ENCODE measurements at places on chromosomes 1 and 21.

DNA sequence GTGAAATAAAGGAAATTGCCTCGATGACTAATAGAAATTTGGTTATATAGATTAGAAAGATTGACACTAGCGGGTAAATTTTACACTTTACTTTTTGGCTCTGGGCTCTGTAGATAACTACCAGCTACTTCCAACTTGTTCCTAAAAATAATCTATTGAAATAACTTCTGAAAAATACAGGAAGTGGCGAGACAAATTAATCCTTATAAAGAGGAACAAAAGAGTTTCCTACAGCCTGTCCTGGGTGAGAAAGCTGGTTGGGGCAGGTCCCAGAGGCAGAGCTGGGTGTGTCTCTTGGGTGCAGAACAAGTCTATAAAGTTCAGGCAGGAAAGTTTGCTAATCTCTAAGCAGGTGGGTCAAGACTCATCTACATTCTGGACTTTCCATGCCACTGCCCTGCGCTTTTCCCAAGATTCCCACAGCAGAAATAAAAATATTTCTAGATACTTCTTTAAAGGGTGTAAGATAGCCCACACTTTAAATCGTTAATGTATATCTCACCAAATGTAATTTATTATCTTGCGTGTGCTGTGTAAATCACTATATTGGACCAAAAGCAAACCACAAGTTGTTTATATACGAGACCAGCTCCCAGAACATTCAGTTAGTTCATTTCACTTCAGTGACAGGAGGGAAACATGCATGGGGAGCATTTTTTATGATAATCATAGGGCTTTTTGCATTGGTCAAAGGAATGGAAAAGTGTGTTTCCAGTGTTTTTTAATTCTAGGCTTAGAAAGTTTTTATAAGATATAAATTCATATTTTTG lies 70.1 kb upstream of the NRIP1 start:
- DNase-seq: no peak

DNA sequence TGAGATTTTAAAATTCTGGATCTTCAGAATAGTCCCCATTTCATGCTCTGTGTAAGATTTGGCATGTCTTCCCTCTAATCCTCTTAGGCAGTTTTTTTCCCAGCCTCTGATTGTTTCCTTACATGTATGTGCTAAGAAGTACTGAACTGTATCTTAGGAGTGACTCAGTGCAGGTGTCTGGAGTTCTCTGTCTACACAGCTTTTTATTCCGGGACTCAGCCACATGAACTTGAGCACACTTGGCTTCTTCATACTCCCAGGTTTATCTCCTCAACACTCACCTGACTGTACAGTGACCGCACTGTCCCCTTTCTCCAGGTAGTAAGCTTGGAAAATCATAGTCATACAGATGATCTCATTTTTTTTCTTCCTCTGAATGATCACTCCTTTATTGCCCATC lies 50.7 kb downstream of the SYT14 start:
- peak; percentile 39 for DNase-seq

DNA sequence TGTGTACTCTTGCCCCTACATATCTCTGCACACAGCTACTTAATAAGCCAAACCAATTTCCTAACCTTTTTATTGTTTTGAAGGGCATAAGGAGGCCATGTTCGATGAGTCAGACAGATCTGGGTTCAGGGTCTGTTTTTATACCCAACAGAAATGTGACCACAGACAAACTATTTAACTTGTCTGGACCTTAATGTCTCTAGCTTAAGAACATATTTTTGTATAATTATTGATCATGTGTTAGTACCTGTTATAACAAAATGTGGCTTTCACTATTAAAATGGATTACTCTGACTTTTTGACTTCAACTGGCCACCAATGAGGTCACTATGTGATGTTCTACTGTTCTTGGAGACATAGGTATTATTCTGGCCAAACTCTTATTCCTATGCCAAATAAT lies 507.8 kb upstream of the USP24 start:
- DNase-seq: no peak

DNA sequence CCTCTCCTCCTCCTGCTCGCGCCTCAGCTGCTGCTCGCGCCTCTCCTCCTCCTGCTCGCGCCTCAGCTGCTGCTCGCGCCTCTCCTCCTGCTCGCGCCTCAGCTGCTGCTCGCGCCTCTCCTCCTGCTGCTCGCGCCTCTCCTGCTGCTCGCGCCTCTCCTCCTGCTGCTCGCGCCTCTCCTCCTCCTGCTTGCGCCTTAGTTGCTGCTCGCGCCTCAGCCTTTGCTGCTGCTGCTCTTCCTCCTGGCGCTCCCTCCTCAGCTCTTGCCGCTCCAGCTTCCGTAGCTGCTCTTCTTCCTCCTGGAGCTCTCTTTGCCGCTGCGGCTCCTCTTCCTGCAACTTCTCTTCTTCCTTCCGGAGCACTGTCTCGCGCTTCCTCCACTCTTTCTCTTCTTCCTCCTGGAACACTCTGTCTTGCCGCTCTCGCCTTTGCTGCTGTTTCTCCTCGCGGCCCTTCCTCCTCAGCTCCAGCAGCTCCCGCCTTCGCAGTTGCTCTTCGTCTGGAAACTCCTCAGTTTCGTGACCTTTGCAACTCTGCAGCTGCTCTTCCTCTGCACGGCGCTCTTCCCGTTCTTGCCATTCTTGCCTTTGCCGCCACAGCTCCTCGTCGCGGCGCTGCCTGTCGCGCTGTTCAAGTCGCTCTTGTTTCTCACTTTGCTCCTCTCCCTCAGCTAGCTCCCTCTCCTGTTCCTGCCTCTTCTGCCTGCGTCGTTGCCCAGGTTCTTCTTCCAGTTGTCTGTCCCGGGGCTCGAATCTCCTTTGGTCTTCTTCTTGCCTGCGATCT lies 3.0 kb downstream of the TCHH start:
- no peak for DNase-seq

DNA sequence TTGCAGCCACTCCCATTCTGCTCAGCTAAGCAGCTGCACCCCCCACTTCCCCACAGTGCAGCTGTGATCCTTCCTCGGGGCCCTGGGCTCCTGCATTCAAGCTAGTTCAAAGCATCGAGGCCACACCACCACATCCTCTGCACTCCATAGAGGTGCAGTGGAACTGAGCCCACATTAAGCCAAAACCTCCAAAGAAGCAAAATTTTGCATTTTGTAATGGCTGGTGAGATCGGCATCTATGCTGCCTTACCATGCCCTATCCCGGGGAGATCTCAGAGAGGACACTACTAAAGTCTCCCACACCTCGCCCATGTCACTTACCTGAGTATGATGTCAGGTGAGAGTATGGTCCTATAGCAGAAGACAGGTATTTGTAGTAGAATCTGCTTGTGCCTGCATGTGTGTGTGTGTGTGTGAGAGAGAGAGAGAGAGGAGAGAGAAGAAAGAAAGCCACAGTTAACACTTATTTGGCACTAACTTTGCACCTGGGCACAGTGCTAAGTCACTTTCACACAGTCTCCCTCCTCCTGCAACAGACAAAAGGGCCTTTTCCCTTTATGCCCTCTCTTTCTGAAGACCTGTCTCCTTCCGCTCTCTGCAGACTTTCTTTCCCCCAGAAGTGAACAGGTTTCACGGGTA lies 89.8 kb downstream of the KIF14 start:
- DNase-seq: no peak

- no peak for DNase-seq
Measured at GRCh38 chr1:223810586-223810985, 35.2 kb downstream of the TP53BP2 start.

GRCh38 chr1:9730096-9730901 lies 78.8 kb downstream of the PIK3CD start:
- no peak for DNase-seq

DNA sequence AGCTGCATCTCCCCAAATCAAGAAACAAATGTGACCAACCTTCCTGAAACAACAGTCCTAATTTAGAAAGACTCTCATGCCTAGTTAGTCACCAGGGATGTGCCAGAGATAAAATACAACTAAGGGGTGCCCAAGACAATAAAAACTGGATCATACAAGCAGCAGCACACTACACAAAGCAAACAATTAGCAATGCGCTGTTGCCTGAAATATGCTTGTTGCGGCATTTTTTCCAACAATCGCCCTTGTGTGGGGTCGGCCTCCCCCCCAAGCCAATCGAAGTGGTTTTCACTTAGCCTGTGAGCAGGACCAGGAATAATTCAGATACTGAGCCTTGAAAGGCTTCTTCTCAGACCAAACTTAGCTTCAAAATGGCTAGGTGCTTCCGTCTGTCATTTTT lies 1.4 kb upstream of the STMN1 start:
- no peak for DNase-seq

GRCh38 chr1:200856716-200857357 lies 15.9 kb upstream of the GPR25 start:
- no peak for DNase-seq

DNA sequence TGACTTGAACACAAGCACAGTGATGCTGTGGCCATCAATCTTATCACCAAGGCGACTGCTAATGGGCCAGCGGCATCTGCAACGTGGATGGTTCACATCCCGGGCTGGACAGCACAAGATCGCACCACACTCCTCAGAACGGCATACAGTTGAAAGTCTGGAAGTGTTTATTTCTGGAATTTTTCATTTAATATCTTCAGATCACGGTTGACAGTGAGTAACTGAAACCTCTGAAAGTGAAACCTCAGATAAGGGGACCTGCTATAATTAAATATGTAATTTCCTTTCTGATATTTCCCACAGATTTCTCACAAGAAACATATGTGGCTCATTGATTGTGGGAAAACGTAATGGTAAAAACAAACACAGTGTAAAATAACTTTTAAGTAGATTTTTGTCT lies 83.7 kb downstream of the POFUT2 start:
- DNase-seq: no peak

DNA sequence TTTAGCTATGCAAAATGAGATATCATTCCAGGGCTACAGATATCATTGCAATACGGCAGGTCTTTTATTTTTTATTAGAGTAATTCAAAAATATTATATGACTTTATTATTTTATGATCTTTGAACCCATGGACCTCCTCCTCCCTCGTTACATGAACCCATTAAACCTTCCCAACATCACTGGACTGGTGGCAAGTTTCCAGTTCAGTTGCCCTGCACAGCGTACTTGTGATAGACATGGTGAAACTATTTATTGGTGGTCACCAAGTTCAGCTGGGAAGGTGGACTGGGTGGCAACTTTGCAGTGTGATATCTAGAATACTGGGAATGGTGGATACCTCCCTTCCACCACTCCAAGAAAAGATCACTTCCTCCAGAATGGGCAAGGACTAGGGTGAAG lies 52.5 kb downstream of the SLC30A10 start:
- DNase-seq: no peak

DNA sequence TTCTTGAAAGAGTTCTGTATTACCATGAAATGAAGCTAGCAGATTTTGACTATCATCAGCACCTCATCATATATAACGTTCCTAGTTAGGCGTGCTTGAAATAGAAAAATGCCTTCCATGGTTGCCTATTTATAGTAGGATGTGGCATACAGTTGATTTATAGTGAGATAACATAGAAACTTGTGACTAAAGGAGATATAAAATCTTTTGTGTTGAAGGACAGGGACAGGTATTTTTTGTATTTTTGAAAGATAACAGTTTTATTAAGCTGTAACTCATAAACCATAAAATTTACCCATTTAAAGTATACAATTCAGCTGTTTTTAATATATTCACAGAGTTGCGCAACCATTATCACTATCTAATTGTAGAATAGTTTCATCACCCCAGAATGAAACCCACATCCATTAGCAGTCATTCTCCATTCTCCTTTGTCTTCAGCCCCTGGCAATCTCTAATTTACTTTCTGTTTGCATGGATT lies 19.3 kb downstream of the SPEN start:
- DNase-seq: no peak

DNA sequence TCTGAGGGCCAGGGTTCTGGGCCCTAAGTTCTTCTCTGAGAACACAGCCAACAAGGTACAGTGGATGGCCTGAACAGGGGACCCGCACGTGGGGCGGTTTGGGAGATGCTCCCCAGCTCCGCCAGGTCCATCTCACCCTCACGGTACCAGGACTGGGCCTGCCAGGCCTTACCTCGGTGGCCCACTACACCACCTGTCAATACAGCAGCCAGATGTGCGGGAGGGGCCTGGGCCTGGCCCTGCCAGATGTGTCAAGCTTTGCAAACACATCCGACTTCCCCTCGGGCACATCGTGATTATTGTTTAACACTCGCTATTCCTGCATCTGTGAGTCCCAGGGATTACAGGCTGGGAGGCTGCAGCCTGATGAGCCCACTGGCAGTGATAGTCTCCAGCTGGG lies 122.4 kb downstream of the LACTBL1 start:
- DNase-seq: no peak

DNA sequence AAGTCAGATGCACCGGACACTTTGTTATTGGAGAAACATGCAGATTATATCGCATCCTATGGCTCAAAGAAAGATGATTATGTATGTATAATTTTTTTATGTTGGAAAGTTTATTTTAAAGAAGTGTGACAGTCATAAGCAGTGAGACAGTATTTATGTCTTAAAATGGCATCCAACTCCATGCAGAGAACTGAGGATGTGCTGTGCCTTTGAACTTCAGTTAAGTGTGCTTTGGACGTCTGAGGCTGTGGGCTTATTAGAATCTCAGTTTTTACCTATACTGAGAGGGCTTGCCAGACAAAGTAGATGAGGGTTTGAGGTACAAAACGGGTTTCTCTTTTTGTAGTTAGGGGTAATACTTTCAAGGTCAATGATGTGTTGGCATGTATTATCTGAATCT lies 1.5 kb downstream of the RABGGTB start:
- no peak for DNase-seq

DNA sequence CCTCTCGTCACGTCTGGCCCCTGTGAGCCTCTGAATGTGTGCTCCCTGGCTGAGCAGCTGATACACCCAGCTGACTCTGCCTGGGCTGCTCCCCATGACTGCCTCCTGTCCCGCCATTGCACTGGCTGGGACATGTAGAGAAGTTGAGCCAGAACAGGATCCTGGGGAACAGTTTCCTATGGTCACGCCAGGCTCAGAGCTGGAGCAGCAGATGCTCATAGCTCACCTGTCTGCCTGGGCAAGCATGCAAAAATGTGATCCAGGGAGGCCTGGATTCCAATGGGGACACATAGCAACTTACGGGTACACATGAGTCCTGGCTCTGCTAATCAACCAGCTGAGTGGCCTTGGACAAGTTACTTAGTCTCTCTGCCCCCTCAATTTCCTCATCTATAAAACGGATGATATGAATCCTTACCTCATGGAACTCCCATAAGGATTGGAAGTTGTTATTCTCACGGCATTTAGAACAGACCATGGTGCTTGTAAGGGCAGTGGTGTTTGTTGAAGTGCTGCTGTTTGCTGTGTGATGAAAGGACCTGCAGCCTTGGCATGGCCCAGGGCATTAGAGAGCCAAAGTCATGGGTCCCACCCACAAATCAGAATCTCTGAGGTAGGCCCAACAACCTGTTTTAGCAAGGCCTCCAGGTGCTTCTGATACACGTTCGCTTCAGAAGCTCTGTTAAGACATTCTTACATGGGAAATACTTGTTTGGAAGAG lies 150.3 kb upstream of the VANGL1 start:
- no peak for DNase-seq

GRCh38 chr21:23729331-23729730 lies 1878.0 kb downstream of the MRPL39 start:
- no peak for DNase-seq
